ENCODE measurements at places on chromosomes 1 and 21.

DNA sequence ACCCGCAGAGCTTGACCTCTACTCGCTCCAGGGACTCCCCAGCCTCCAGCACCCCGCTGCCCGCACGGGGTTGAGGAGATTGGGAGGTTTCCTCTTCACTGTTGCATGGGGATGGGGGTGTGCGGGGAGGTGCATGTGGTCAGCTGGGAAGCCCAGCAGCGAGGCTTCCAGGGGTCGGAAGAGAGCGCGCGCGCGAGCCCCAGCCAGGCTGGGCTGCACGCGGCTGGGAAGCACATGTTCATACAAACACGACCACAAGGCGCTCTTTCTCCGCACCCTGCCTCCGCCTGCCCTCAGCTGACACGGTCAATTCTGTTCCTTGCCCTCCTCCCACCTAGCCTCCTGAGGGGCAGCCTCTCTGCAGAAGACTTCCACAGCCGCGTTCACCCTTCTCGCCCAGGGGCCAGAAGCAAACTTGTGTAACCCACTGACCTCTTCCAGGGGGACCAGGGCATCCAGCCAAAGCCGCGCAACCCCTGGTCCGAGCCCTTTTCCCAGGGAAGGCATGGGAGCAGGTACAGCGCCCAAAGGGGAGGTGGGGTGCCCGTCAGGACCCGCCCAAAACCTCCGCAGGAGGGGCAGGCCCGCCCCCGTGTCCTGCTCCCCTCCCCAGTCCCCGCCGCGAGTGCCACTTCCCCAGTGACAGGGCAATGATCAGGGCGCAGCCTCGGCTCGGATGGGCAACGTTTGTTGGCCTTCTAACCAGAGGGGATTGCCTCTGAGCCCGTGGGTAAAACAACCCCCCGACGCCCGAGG, 1.3 kb downstream of the COL24A1 start:
- no peak for DNase-seq

- no peak for DNase-seq
These were observed 241.0 kb downstream of the FMN2 start for GRCh38 chr1:240332672-240333071.

GRCh38 chr1:198657550-198658064, 18.8 kb downstream of the PTPRC start:
- peak; percentile 99 for DNase-seq

DNA sequence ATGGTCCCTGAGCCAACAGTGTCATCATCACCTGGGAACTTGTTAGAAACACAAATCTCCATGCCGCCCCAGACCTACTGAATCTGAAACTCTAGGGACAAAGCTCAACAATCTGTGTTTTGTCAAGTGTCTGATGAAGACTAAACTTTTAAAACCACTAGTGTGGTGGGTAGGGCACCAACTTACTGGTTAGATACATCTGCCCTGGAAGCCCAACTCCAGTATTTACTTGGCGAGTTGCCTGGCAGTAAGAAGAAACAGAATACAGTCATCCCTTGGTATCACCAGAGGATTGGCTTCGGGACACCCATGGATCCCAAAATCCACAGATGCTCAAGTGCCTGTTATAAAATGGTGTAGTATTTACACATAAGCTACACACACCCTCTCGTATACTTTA, 367.9 kb upstream of the DUSP10 start:
- no peak for DNase-seq

- DNase-seq: no peak
These were observed 17.0 kb downstream of the RERE start for GRCh38 chr1:8800416-8800815.

- DNase-seq: no peak
These were observed 20.3 kb upstream of the PTGFRN start for GRCh38 chr1:116889380-116889779.

DNA sequence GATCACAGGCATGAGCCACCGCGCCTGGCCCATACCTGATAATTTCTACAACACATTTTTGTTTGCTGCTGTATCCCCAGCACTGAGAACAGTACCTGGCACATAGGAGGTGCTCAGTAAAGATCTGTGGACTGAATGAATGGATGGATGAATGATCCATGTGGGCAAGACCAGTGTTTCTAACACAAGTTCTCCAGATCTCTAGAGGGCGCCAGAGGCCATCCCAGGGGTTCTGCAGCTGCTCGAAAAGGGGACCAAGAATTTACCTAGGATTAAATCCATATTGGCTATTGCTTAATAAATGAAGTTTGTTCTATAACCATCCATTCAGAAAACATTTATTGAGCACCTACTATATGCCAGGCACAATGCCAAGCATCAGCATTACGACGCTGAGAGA, 167.7 kb downstream of the ACTL8 start:
- no peak for DNase-seq

- no peak for DNase-seq
These were observed 6.7 kb downstream of the EFNA4 start for GRCh38 chr1:155070158-155070621.

- DNase-seq: no peak
These were observed 108.1 kb downstream of the SLC44A5 start for GRCh38 chr1:75502776-75503175.

DNA sequence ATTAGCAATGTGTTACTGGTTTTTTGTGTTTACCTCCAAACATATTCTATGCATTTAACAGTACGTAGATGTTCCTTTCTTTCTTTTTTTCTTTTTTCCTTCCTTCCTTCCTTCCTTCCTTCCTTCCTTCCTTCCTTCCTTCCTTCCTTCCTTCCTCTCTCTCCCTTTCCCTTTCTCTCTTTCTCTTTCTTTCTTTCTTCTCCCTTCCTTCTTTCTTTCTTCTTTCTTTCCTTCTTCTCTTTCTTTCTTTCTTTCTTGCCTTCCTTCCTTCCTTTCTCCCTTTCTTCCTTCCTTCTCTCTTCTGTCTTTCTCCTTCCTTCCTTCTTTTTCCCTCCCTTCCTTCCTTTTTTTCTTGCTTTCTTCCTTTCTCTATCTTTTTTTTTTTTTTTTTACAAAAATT, 46.2 kb upstream of the GNG12 start:
- no peak for DNase-seq

- no peak for DNase-seq
These were observed 67.3 kb upstream of the ERRFI1 start for GRCh38 chr1:8093221-8093980.

DNA sequence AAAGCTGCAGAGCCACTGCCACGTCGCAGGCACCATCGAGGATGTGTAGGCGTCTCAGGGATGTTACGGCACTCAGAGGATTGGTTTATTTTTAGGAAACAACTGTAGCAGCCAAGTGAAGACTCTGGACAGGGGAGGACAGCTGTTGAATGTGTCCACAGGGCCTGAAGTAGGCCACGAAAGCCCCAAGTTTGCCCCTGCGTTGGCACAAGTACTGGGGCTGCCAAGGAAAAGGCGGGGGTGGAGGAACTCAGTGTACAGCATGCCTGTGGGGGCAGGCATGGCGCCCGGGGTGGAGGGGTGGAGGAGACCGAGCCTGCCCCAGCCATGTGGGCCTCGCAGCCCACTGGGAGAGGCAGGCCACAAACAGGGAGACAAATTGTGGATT, 89.7 kb downstream of the ADARB1 start:
- DNase-seq: no peak

DNA sequence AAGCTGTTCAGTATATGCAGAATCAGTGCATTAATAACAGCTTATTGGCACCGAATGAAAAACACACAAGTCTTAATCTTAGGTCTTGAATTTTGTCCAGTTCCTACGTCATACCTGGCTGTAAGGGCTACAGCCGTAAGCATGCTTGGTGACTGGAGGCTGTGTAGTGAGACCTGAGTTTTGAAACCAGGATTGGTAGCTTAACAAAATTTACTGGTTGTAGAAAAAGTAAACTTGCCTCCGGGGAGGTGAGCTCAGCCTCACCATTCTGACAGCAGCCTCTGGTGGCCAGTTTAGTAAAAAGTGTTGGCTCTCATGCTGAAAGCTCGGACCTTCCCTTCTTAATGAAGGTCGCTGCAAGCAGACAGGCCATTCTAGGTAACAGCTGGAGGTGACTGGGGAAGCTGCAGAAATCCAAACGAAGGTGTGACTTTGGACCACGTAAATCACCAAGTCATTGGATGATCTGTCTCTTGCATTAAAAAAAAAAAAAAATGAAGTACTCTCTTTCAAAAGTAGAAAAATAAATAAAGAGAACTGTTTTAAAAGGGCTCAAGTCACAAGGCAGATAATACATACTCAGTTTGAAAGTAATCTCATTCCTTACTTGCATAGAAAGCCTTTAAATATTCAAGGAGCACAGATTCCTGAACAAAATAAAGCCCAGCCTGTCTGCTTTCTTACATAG, 48.9 kb downstream of the HLCS start:
- DNase-seq: no peak

DNA sequence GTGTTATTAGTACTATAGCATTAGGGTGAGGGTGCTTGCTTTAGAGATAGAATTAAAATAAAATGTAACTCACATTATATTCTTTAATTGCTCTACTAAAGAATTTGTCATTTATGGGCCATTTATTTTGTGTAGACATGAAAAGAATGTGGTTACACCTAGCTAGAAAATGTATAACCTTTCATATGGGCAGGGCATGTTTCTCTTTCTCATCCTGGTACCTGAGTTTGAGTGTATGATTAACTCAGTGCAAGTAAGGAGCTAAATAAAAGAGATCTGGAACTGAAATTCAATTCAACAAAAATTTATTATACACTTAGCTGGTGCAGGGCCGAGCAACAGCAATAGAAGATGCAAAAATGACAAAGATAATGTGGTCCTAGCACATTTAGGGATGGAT, 47.4 kb downstream of the MAP3K7CL start:
- no peak for DNase-seq

GRCh38 chr1:210646258-210646616, 317.5 kb downstream of the HHAT start:
- DNase-seq: no peak

DNA sequence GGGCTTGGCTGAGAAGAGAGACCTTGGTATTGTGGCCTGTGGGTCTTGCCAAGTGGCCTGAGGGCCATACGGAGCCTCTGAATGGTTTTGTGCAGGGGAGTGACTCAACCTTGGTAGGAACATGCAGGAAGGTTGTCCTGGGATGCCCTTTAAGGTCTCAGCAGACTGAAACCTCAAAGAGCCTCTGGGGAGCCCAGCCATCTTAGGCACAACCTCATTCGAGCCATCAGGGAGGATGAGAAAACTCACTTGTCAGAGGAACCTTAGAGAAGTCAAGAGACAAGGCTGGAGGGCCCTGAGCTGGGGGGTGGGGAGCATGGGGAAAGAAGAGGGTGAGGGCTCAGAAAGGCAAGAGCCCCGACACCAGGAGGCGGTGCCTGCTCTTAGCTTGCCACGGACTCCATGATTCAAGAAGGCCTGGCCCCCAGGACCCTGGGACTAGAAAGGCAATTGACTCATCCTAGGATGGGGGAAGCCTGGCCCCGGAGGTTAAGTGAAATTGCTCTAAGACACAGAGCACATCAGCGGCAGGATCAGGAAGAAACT, 13.0 kb downstream of the IFI6 start:
- DNase-seq: no peak

DNA sequence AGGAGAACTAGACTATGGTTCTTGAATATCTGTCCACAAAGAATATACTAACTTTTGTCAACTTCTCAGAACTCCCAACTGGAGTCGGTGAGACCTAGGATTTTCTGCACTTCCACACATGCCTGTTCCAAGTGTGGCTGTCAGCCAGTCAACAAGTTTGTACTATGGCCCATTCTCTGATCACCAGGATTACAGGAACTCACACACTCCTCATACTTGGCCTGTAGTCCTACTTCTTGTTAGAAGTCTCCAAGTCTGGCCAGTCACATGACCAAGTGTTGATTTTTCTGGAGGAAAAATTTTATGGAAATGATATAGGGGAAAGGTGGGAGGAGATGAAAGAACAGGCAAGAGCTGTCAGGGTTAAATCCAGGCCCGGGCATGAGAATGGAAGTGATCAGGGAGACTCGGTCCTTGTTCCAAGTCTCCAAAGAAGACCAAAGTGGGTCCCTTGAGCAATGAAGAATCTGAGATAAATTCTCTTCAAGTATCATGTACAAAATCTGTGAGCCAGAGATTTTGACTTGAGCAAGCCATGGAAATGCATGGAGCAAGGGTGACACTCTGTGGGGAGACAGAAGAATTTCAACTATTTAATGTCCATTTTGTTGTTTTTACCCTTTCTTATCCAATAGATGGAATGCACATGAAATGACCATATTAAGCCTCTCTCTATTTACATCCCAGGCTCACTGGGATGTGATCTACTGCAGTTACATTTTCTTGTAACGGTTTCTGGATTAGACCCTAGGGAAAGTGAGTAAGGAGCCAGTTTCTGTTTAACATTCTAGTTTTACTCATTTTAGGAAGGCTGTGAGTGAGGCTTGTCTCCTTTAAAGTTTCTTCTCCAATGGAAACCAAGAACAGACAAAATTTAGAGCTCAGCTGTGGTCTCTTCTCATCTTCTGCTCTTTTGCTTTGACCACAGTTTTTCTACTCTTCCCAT, 320.9 kb downstream of the ASTN1 start:
- DNase-seq: peak; percentile 26

All from AG04449 (cell line).